ENCODE measurements at places on chromosomes 11 and 22.

- no peak for DNase-seq
These were observed 12.2 kb upstream of the SIK3 start for GRCh38 chr11:117110294-117110950.

DNA sequence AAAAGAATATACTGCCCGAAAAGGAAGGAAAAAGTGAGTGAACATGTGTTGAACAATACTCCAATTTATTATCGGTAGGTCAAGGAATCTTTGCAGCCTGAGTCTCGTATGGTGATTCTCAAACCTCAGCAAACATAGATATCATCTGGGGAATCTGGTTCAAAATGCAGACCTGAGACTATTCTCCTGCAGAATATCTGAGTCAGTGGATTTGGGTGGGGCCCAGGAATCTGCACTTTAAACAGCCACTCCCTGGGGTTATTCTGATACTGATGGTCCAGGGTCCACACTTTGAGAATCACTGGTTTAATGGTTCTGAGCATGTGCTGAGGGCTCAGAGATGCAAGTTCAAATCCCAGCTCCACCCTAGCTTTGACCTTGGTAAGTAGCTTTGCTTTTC, 53.6 kb upstream of the GRK3 start:
- no peak for DNase-seq

DNA sequence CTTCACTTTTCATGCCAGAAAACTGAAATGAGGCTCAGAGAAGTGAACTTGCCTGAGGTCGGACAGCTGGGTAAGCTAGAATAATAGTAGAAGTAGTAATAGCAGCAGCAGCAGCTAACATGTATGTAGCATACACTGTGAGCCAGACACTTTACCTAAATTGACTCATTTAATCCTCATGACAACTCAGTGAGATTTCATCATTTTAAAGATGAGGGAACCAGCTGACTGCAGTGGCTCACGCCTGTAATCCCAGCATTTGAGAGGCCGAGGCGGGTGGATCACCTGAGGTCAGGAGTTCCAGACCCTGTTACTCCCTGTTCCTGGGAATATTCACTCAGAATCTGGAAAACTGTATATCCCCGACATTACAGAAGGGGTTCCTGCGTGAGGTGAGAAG, 154.5 kb downstream of the DBX1 start:
- DNase-seq, result no peak

DNA sequence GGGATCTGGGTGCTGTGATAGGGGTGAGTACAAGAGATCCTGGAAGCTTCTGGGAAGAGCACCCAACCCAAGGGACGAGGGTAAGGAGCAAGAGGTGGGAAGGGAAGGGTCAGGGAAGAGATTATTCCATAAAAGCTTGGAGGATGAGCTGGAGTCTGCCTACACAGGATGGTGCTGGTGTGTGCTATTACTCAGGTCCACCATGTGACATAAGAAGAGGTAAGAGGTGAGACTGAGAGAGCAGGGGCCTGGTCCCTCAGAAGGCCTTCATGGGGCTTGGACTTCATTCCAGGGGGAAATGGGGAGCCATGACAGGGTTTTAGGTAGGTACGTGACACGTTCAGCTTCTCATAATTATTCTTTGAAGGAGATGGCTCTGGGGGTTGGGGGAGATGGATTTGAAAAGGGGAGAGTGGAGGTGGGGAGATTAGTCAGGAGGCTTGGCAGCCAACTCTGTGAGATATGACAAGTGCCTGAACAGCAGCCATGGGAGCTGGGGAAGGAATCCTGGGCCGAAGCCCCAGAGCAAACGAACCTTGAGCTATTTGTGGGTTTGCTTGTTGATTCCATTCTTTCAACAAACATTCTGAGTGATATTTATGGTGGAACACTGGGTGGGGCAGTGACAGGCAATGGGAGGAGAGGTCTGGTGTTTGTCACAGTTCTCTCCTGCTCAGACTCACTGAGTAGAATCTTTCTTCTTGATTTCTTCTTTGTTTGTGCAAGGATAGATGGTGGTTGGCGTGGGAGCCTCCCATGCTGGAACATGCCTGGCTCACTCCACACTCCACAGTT, 11.2 kb upstream of the NCAM1 start:
- DNase-seq, result no peak

Measured in RKO (cell line).